Esophagus muscularis mucosa (tissue), 4 donors: ENCODE measurements at places on chromosomes 1 and 21.

DNA sequence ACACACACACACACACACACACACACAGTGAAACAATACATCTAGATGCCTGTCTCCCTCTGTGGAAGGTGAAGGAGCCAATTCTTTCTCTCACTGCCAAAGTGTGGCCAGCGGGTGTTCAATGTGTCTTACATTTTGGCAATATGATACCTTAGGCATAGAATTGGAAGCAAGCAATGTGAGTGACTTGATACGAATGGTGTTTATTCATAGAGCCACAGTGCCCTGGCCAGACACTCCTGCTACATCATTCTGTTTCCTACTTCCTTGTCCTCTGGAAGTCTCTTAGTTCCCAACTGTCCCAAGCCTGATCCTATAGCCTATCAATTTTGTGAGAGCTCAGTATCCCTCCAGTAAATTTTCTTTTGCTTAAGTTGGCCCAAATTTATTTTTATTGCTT, 170.0 kb upstream of the L1TD1 start:
- DNase-seq: no peak

- DNase-seq: no peak
Observed at GRCh38 chr1:231124746-231125145, 37.1 kb upstream of the TRIM67 start.

- DNase-seq: no peak
Observed at GRCh38 chr1:221697923-221698425, 43.9 kb downstream of the DUSP10 start.

- DNase-seq: no peak
Observed at GRCh38 chr1:236753516-236753915, 41.6 kb upstream of the MTR start.

GRCh38 chr1:78440381-78440793, 50.4 kb upstream of the PTGFR start:
- no peak for DNase-seq
